ENCODE measurements at places on chromosomes 7 and 10.

DNA sequence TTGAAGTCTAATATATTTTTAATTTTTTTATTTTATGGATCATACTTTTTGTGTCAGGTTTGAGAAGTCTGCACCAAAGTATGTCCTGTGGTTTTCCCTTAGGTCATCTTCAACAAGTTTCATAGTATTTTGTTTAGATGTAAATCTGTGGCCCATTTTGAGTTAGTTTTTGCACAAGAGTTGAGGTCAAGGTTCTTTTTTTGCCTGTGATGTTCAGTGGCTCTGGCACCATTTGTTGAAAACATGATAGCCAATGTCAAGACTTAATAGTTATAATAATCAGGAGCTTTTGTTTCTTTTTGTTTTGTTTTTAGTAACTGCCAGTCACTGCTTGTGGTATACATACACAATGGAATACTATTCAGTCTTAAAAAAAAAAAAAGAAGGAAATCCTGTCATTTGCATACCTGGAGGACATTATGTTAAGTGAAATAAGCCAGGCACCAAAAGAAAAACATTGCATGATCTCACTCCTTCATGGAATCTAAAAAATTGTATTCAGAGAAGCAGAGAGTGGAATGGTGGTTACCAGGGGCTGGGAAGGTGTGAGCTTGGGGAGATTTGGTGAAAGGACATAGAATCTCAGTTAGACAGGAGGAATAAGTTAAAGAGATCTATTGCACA, 61.3 kb downstream of the EGFR start:
- no peak for DNase-seq

- no peak for DNase-seq
Measured at GRCh38 chr7:46705386-46706255, 784.5 kb upstream of the IGFBP3 start.

- DNase-seq, result no peak
Measured at GRCh38 chr7:156820445-156821063, 72.4 kb downstream of the LMBR1 start.

DNA sequence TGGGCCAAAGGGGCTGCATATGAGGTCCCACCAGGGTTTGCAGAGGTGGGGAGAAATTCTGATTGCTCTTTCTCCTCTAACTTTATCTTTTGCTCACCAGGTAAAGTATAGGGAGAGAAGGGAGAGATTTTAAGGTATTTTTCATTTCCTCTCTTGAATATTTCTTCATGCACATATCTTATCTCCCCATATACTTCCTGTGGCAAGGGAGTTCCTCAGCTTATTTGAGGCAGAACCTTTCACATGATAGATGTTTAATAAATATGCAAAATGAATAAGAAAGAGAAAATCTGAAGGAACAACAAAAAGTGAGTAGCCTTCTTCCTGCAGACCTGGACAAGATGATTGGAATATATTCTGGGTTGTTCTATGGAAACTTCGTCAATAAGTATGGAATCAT, 67.4 kb upstream of the PDCD4 start:
- DNase-seq, result no peak

- DNase-seq, result no peak
Measured at GRCh38 chr10:104197364-104197763, 34.8 kb downstream of the CFAP43 start.

DNA sequence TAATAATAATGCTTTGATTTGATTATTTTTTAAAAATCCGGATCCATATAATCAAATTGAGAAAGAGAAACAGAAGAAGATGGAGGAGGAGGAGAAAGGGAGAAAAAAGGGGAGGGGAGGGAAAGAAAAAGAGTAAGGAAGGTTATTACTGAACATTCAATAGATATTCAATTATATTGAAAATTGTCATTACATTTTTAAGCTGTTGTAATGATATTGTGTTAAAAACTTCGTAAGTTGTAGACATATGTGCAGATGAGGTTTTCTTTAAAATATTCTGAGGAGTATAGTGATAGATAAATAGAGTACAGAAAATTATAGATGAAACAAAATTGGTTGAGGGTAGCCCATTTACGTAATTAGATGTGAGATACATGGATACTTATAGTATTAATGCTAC, 933.0 kb upstream of the PHF14 start:
- DNase-seq, result no peak

GRCh38 chr10:121404611-121405010, 193.6 kb downstream of the FGFR2 start:
- no peak for DNase-seq

- DNase-seq, result no peak
Measured at GRCh38 chr10:283916-284356, 148.7 kb downstream of the ZMYND11 start.

DNA sequence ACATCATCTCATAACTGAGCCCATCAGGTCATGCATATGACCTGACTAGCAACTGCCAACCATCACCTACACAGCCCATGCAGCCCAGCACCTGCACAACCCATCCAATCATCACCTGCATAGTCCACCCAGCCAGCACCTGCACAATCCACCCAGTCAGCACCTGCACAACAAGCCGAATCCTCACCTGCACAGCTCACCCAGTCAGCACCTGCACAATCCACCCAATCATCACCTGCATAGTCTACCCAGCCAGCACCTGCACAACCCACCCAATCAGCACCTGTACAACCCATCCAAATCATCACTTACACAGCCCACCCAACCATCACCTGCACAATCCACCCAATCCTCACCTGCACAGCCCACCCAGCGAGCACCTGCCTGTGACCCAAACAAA, 33.4 kb upstream of the WDFY4 start:
- no peak for DNase-seq

DNA sequence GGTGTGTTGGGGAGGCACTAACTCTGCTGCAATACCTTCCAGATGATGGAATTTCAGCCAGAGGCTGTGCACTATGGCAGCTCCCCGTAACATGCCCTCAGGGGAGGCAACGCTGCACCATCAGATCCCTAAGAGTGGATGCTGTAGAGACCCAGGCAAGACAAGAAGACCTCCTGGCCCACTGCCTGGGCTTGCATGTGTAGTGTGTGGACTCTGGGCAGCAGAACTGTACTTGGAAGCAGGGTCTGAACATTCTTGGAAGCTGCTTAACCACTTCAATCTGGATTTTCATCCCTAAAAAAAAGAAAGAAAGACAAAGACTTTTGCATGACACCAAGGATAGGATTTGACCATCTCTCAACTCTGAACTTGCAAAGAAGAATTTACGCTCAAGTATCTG, 297.5 kb upstream of the NRP1 start:
- no peak for DNase-seq

GRCh38 chr10:69451784-69452251, 553 bp downstream of the TSPAN15 start:
- no peak for DNase-seq

- DNase-seq, result no peak
Measured at GRCh38 chr10:73585327-73585726, 5.8 kb downstream of the USP54 start.

- no peak for DNase-seq
Measured at GRCh38 chr10:116866987-116867595, 17.8 kb downstream of the ENO4 start.

GRCh38 chr7:47867286-47867685, 81.0 kb downstream of the PKD1L1 start:
- no peak for DNase-seq

- no peak for DNase-seq
Measured at GRCh38 chr7:102431617-102432298, 1.6 kb upstream of the ORAI2 start.

GRCh38 chr7:94436700-94437099, 42.0 kb downstream of the COL1A2 start:
- no peak for DNase-seq

- DNase-seq, result no peak
Measured at GRCh38 chr7:7868572-7868899, 100.1 kb upstream of the GLCCI1 start.

- DNase-seq, result no peak
Measured at GRCh38 chr7:51005074-51005473, 222.4 kb upstream of the GRB10 start.

DNA sequence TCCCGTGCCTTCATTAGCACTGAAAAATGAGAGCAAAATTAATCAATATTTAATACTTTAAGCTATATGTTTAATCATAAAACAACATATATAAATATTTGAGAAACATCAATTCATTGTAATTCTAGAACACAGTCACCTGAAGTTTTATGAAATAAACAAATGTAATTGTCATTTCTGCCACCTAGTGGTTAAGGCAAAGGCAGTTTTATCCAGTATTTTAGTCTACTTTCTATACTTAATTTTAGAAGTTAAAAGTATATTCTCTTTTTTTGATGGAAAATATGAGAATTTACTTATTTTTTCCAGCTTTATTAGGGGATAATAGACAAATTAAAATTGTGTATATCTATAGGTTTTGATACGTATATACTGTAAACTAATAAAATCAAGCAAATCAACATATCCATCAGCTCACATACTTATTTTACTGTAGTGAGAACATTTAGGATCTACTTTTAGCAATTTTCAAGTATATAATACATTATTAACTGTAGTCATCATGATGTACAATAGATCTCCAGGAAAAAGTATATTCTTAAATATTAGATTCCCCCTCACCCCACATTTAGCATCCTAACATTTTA, 16.9 kb downstream of the PCGF6 start:
- no peak for DNase-seq

GRCh38 chr7:75905785-75906604, 9.0 kb upstream of the POR start:
- no peak for DNase-seq

All from cortex of kidney (tissue), 1 donor.